ENCODE measurements at places on chromosomes 1 and 21.

- DNase-seq = no peak
These were observed 16.2 kb downstream of the KYAT3 start for GRCh38 chr1:88976235-88976634.

GRCh38 chr21:39094087-39094780 lies 89.0 kb downstream of the PSMG1 start:
- DNase-seq = no peak

GRCh38 chr1:82392513-82392912 lies 591.8 kb downstream of the ADGRL2 start:
- DNase-seq = no peak

DNA sequence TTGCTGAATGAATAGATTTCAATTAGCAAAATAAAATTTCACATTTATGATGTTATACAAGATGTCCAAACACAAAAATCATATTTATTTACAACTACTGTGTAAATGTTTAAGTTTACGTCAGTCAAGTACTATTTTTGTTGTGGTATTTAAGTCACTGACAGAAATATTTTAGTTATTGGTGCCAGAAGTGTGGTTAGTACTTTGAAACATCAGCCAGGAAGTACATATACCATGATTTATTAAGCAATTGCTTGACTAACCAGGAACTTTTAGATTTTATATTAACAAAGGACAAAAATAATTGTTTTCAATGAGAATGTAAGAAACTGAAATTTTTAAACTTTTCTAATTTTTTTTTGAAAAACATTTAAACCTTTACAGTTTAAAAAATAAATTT lies 2.4 kb upstream of the FCRL4 start:
- DNase-seq = no peak

GRCh38 chr1:153742411-153743142 lies 14.7 kb downstream of the INTS3 start:
- DNase-seq = no peak

- no peak for DNase-seq
These were observed 54.8 kb downstream of the TMCO4 start for GRCh38 chr1:19744886-19745285.

DNA sequence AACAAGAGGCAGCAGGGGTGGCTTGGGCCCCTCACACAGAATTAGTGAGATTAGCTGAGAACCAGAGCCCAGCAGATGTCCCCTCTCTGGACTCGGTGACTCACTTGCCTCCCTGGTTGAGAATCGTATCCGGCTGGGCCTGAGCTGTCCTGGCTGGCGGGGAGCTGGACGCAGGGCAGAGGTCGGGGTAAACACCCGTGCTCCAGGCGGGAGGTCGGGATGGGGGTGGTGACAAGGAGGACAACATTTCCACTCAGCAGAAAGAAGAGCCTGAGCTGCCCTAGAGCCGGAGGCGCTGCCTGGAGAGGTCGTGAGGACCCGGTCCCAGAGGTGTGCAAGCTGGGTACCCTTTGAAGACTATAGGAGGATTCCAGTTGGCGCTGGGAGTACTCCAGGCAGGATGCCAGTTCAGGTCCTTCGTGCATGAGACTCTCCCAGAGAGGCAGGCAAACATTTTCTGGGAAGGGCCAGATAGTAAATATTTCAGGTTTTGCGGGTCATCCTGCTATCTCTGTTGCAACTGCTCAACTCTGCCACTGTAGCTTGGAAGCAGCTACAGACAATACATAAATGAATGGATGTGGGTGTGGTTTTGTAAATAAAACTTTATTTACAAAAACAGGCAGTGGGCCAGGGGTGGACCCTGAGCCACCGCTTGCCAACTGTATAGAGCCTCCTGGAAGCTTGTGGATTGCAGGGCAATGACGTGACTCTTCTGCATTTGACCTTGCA lies 116.8 kb upstream of the WNT4 start:
- DNase-seq = no peak
